ENCODE measurements at places on chromosomes 13 and 19.

DNA sequence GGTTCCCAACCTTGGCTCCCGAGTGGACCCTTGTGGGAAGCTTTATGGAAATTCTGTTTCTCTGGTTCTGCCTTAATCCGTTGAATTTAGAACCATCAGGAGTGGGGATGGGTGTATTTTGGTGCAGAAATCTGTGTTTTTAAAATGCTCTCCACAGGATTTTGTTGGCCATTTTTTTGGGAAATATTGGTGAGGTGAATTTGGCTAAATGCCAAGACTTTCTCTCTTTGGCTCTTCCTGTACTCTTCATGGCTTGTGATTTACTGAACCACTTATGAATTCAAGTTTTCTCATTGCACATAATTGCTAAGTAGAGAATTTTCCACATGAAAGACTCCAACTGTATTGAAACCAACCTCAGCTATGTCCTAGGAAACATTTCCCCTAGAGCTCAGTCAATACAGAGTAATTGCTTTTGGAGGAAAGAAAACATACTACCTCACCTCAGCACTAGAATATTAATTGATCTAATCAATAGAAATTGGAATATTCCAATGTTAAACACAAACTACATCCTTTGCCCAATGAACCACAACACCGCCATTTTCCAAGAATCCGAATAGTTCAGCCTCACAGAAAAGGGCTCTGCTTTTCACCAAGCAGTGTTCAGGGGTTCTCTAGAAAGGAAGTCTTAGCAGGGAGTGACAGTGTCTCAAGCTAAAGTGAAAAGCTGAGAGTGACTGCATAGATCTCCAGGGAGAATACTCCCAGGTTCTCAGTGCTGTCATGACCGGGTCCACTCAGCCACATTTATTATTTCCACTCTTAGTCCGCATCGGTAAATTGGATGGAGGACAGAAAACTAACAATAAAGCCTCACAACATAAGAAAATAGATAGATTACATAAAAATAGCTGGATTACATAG, 60.3 kb downstream of the ERCC5 start:
- no peak for DNase-seq

DNA sequence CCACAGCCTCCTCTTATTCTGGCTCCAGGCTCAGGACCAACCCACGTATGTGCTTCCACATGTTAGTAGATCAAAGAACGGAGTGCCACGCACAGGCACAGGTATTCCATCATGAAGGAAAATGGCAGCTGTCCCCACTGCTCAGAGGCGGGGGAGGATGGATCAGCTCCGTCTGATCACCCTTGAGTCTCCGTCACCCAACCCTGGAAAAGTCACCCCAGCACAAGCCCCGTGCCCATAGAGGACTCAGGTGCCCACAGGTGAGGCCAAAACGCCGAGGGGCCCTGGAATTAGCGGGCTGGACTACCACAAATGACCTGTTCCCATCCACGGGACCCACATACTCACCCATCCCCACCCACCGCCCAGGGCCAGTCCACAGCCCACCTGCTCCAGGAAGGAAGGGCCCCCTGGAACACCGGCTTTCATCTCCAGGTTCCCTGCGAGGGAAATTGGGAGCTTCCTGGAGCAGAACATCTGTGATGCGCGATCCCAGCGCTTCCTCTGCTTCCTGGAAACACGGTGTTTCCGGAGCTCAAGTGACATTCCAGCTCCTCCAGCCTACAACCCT, 120.5 kb upstream of the SPACA7 start:
- DNase-seq = no peak

GRCh38 chr19:1254530-1255185, 6.3 kb downstream of the MIDN start:
- no peak for DNase-seq

GRCh38 chr19:28168557-28168956, 1044.4 kb downstream of the UQCRFS1 start:
- no peak for DNase-seq

DNA sequence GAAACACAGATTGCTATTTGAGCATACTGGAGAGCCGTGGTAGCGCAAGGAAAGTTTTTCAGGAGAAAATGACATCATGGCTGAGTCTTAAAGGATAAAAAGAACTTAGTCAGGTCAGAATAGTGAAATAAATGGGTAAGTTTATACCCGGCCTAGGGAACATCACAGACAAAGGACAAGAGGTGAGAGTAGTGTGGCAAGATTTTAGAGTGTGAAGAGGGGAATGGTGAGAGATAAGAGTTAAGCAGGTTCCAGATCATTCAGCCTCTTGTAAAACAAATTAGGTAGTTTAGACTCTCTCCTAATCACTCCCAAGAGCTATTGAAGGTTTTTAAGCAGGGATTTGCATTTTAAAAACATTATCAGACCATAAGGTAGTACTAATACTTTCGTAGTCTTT, 116.0 kb upstream of the MAB21L1 start:
- DNase-seq = no peak

DNA sequence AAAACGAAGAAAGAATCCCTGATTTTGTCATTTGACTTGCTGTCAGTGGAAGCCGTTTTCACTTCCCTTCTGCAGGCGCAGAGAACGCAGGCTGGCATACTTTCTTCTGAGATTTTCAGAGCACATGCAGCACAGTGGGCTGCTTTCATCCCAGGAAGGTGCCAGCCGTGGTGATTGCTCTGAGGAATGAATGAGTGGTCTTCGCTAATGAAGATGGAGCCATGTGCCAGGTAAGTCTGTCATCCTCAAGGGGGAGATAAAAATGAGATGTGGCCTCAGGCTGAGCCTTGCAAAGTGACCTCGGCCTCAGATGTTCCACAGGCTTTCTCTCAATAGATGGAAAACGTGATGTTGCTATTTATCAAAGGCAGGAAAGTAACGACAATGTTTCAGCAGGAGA, 94.6 kb upstream of the FARP1 start:
- no peak for DNase-seq

GRCh38 chr19:41925208-41926003, 2.8 kb downstream of the ERFL start:
- DNase-seq = no peak

- DNase-seq = no peak
These were observed 95.4 kb downstream of the CYSLTR2 start for GRCh38 chr13:48749144-48749543.

DNA sequence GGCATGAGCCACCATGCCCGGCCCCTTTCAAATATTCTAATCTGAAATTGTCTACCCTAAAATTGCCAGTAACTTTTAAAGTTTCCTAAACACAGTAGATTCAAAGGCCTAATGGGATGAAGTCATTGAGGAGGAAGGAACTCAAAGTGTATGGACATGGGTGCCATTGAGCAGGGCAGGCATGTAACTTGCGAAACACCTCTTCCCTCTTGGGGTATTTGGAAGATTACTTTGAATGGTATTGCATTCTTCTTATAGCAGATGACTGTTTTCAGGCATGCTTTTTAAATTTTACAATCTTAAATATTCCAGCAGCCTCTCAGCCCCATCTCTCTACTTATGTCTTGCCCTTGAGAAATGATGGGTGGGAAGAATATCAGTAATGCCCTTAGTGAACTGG, 21.0 kb downstream of the TM9SF2 start:
- DNase-seq = no peak

DNA sequence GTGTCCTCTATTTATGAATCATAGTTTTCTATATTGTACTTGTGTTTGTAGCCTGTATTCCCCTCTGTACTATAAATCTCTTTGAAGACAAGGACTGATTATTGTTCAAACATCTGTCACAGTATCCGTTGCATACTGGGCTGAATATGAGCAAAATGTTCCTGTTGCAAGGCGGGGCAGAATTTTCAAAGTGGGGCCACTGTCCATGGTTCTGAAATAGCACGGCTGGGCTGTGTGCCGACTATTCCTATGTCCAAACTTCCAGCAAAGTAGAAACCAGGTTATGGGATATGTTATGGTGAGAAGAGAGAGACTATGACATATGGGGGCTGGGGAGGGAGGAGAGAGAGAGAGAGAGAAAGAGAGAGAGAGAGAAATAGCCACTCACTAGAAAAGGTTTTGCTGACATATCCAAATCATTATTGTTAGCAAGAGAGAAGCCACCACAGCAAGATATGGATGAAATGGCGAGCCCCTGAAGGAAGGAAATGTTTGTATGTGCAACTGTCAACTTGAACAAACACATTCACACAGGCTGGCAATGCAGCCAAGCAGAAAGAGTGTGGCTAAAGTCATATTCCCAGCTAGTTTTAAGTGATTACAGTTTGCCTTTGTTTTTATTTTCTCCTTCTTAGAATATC, 107.0 kb upstream of the GPR12 start:
- DNase-seq = no peak

- no peak for DNase-seq
These were observed 31.6 kb upstream of the USP12 start for GRCh38 chr13:27203186-27203585.

GRCh38 chr19:5321851-5322681, 18.5 kb downstream of the PTPRS start:
- DNase-seq = no peak

DNA sequence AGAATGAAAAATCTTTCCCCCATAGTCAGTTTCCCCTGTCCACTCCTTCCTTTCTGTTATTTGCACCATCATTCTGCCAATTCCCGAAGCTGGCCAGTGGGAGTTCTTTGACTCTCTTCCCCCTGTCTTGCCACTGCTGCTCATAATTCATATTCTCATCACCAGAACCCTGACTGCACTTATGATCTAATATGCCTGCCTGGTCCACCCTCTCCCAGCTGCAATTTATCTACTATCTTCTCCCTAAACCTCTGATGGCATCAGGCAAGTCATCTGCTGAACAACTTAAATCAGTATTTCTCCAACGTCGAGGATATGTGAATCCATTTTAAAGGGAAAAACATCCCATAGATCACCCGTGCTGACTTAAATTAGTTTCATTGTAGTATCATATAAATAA, 458.0 kb upstream of the GPC6 start:
- DNase-seq = no peak

DNA sequence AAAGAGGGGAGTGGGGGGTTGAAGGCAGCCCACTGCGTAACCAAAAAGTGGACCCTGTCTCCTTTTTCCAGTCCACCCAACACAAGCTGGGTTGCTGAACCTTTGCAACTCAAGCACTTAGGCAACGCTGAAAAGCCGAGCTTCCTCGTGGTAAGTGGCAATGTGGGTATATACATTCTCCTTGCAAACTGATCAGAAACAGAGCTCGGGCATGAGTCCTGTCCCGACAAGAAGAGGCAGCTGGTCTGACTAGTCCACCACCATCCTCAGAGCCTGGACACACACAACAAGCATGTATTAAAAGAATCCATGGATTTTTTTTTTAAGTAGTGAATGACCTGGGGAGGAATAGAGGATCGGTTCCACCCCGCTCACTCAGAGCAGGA, 240.6 kb upstream of the ZNF507 start:
- no peak for DNase-seq

DNA sequence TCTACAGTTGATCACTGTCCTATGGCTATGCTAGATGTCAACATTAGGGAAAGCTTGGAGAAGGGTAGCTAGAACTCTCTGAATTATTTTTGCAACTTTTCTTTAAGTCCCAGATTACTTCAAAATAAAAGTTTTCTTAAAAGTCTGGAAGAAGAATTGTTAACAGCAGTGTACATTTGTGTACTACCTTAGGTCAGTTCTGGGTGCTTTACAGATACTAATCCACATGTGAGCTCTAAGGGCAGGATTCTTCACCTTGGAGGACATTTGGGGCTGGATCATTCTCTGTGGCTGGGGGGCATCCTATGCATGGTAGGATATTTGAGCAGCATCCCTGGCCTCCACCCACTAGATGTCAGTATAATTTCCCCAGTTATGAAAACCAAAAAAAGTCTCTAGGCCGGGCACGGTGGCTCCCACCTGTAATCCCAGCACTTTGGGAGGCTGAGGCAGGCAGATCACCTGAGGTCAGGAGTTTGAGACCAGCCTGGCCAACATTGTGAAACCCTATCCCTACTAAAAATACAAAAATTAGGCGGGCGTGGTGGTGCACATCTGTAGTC, 2.8 kb downstream of the BRME1 start:
- no peak for DNase-seq

- DNase-seq = no peak
These were observed 50.0 kb upstream of the CALM3 start for GRCh38 chr19:46551164-46551563.

- no peak for DNase-seq
These were observed 583 bp downstream of the CCDC61 start for GRCh38 chr19:45995715-45996385.

DNA sequence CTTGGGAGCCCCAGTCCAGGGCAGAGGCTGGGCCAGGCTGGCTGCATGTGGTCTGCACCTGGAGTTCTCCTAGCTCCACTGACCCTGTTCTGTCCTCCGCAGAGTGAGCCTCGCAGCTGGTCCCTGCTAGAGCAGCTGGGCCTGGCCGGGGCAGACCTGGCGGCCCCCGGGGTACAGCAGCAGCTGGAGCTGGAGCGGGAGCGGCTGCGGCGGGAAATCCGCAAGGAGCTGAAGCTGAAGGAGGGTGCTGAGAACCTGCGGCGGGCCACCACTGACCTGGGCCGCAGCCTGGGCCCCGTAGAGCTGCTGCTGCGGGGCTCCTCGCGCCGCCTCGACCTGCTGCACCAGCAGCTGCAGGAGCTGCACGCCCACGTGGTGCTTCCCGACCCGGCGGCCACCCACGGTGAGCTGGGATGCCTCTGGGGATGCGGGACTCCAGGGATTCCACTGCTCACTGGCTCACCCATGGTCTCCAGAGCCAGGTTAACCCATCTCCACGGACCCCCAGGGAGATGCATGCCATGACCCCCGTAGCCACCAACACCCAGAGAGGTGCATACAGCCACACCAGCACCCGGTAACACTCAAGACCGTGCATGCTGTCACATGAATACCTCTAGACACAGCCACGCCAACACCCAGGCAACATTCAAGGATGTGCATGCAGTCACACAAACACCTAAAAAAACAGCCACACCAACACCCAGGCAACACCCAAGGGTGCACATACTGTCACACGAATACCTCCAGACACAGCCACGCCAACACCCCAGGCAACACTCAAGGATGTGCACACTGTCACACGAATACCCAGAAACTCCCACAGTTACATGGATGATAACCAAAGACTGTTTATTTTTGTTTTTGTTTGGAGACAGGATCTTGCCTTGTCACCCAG, 8.2 kb downstream of the PKN1 start:
- DNase-seq = no peak

DNA sequence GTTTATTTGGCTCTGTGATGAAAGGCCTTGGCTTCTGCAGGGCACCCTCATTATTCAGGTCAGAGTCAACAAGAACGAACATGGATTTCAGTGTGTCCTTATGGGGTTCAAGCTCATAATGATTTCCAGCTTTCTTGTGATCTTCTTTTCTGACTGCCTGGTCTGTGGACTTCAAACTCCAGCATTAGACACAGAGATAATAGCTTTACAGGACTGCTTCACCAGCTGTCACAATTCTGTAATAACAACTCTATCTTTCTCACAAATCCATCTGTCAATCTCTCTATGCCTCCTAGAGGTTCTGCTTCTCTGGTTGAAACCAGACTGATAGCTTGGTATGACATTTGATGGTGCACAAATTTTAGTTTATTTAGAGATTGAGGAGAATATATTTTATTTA, 13.1 kb upstream of the SLITRK6 start:
- DNase-seq = no peak

- DNase-seq = no peak
These were observed 870.1 kb downstream of the PCDH9 start for GRCh38 chr13:66359910-66360552.

All from chondrocyte (in vitro differentiated cells).